SHP77 (cell line): ENCODE measurements at places on chromosomes 11 and 22.
A peak's percentile ranks its signal among the peaks of the same experiment; 100 is the strongest.

GRCh38 chr11:12526789-12527188 lies 147.4 kb upstream of the TEAD1 start:
- no peak for DNase-seq

GRCh38 chr11:61695917-61696316 lies 15.7 kb downstream of the DAGLA start:
- no peak for DNase-seq

GRCh38 chr11:107017104-107017432 lies 1.2 kb downstream of the GUCY1A2 start:
- DNase-seq: no peak

DNA sequence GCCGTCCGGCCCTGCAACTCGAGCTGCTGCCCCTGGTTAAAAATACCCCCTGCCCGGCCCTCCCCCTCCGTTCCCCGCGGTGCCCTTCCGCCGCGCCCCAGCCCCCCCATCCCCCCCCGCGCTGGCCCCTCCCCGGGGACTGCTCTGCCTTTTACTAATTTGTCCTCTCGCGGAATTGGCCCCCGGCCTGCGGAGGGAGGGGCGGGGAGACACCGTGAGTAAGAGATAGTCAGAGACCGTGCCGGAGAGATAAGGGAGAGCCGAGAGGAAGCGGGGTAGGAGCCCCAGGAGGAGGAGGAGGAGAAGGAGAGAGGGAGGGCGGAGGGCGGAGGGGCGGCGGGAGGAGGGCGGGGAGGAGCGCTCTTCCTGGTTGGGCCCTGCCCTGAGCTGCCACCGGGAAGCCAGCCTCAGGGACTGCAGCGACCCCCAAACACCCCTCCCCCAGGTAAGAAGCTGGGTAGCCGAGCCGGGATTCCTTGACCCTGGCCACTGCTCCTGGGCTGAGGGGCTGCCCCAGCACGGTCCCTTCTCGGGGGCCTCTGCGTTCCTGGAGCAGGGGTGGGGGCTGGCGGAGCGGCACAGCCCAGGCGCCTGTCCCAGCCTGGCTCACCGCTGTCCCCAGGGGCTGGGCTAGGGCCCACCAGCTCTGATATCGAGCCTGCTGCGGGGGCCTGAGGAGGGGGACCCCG lies at the start of gene CAPN1:
Gene CAPN1, plus strand, starts transcription at position 360 of the 689 bp plus-strand sequence. CDS start 774 bp downstream, outside the sequence.
- DNase-seq: peak; percentile 63

DNA sequence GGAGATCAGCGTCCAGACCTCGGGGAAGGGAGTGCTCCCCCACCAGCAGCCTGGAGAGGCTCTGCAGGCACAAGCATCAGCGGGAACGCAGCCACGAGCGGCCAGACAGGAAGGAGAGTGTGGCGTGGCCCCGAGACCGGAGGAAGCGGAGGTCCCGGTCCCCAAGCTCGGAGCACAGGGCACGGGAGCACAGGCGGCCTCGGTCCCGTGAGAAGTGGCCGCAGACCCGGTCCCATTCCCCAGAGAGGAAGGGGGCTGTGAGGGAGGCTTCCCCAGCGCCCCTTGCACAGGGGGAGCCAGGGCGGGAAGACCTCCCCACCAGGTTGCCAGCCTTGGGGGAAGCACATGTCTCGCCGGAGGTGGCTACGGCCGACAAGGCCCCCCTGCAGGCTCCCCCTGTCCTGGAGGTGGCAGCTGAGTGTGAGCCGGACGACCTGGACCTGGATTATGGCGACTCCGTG lies 6.9 kb downstream of the IRF7 start:
- DNase-seq: no peak

DNA sequence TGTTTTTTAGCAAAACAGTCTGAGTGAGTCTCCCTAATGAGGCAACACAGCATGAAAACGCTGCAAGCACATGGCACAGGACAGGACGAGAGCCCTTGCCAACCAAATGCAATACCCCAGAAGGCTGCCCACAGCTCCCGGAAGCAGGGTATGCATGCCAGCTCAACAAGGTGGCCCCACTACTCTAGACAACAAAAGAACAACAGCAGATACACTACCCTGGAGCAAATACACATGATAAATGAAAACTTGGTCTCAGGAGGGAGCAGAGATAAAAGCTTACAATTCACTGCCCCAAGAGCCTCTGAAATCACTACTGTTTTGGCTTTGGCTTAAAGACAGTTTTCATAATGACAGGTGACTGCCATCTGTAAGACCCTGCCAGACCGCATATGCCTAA lies 785.4 kb upstream of the API5 start:
- no peak for DNase-seq

DNA sequence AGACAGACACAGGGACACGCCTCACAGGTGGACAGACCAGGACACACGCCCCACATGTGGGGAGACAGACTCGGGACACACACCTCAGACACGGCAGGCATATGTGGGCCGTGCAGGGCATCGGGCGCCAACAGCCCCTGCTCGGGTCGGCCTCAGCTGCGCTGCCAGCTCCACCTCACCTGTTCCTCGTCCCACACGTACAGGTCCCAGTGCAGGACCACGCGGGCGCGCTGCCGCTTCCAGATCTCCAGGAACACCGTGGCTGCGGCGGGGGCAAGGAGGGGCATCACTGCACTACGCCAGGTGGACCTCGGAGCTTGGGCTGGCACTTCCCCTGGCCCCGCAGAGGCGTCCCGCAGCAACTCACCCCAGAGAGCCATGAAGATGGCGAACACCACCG lies 12.4 kb downstream of the ANO9 start:
- no peak for DNase-seq

DNA sequence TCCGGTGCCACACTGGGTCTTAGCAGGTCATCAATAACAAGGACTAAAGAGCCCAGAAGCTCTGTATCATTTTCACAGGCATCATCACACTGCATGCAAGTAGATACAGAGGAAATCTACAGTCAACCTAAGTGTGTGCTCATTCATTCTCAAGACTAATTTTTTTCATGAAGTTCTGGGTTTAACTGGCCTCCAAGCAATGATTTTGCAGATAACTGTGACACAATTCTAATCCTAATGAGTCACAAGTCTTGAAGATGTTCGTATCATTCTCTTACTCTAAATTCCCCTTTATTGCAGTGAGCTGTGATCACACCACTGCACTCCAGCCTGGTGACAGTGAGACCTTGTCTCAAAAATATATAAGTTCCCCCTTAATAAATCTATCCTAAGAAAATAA lies 2.5 kb downstream of the OR52W1 start:
- DNase-seq: no peak

GRCh38 chr11:6405846-6406245 lies 13.0 kb downstream of the APBB1 start:
- DNase-seq: no peak

- no peak for DNase-seq
Observed at GRCh38 chr11:110186456-110186855, 93.3 kb downstream of the ZC3H12C start.

DNA sequence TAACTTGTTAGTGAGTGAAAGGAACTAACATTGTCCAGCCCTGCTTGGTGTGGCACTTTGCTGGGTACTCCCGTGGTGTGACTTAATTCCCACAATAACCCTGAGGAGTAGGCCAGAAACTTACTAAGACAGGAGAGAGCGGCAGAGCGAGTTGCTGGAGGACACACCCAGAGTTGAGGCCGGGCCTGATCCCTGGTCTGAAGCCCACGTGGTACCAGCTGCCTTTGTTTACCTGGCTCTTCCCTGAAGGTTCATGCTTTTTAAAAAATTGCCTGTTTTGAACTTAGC lies 594 bp downstream of the MPST start:
- DNase-seq: peak; percentile 8

DNA sequence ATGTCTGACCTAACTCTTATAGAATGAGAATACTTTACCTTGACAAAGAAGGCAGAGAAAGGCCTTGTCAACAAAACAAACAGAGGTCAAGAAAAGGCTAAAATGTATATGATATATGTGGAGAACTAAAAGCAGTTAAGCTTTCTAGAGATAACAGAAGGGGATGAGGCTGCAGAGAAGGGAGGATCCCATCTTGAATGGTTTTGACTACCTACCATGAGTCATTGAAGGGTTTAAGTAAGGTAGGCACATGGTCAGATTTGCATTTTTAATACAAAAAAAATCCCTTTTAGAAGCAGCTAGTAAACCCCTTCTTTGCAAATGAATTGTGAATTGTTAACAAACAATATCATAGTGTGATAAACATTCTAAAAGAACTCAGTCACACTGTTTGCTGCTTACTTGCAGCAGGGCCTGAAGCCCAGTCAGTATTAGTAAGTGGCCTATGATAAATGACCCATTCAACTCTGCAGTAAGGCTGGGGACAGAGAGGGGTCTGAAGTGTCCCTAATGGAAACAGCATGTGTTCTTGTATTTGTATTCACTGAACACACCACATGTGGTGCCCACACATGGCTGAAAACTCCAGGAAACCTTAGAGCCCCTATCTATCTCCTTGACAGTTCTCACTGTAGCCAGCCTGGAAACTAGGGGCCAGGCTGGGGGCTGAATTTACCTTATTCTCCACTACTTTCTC lies 328.8 kb upstream of the PITPNB start:
- DNase-seq: no peak

- DNase-seq: no peak
Observed at GRCh38 chr11:46849631-46850030, 3.6 kb upstream of the CKAP5 start.

DNA sequence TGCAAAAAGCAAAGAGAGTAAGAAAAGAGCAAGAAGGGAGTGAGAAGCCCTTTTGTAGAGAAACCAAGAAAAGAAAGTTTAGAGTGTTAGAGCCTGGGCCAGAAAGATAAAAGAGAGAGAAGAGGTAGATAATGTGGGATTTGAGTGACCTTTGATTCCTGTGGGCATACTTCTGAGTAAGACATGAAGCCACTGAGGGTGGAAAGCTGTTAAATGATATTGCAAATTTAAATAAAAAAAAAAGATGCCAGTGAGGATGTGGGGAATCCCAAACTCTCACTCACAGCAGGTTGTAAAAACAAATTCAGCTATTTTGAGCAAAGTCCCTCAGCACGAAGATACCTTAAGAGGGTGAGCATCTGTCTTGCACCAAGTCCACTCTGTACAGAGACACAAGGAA lies 59.4 kb upstream of the TOP3B start:
- DNase-seq: no peak

DNA sequence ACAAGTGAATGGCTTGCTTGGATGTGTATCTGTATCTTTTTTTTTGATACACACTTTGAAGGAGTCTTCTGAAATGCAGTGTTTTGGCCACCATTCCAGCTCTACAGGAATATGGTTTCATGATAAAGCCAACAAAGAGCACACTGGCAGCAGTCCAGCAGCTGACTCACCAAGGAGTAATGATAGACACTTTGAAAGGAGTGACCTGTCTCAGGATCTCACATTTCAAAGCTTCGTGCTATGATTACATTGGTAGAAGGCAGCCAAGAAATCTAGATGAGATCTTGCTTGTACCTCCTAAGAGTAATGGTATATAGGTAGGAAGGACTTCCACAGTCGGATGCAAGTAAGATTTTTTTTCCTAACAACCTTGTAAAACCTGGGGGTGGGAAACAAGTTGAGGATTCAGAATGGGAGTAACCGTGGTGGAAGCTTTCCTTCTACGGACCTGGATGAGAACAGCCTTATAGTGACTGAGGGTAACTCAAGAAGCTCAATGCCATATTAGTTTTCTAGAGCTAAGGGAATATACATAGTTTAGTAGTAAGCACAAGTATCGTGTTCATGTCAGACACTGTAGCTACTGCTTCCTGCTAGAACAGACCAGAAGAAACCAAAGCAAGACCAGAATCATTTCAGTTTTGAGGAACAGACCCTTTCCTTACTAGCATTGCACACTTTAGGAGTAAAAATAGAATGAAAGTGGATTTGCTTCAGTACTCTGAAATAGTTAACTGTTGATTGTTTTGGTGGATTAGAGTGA lies 25.0 kb downstream of the MTMR3 start:
- peak; percentile 56 for DNase-seq

GRCh38 chr22:50049299-50050195 lies 8.6 kb downstream of the TTLL8 start:
- no peak for DNase-seq

DNA sequence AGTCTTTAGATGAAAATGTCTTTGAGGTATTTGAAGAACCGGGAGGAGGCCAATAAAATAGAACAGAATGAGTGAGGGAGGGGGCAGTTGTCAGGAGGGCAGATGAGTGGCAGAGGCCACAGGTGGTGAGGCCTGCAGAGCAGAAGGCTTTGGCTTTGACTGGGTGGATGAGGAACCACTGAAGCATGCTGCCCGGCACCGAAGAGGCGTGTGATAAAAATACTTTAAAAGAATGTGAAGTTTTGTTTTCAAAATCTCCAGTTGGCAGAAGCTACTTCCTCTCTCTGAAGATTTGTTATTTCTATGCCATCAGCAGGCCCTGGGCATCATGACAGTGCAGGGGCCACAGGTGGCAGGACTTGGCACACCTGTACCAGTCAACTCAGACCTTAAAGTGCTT lies 6.3 kb downstream of the MS4A12 start:
- no peak for DNase-seq

DNA sequence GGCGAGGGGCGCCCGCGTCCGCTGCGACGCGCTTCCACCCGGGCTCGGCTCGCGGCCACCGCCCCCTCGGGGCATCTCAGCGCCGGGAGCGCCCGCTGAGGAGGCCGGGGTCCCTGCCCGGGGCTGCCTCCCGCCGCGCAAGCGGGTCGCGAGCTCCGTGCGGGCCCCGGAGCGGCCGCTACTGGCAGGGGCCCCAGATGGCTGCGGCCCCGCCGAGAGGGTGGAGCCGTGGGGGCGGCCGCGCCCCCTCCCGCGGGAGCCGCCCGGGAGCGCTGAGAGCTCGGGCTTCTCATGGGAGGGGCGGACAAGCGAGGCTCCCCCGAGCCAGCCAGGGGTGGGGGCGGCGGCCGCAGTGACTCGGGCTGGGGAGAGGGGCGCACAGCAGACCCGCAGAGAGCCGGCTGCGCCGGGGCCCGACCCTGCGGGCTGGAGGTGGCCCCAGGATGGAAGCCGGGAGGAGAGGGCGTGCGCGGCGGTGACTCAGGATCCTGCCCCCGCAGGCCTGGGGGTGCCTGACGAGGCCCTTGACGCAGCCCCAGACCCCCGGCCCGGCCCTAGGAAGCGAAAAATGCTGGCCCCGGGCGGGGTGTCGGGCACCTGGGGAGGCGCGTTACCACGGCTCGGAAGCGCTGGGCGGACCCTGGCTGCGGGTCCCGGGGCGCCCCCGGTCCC lies 603 bp upstream of the ZFTA start:
- no peak for DNase-seq

DNA sequence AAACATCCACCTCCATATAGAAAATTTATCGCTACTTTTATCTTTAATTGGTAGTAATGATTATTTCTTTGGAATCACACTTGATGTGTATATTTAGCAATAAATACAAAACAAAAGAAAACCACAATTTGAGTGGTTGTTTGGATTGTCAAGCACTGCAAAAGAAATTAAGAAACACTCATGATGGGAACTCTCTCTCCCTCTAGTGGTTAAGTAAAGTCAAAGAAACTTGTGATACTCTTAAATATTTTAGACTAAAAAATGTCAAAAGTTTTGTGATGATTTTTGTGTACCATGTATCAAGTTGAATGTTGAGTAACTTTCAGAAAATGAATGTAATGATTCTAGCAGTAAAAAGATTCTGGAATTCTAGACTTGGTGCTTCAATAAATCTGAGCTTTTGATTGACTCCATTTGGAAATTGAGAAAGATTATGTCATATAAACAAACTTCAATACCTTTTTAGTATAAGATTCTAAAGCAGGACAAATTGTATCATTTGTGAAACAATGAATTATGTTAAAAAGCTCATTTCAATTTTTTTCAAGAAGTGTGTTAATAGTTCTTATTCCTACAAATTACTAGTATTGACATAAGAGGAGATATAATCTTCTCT lies 20.8 kb downstream of the MUC15 start:
- no peak for DNase-seq
